ENCODE measurements at places on chromosomes 12 and 14.
A peak's percentile ranks its signal among the peaks of the same experiment; 100 is the strongest.

DNA sequence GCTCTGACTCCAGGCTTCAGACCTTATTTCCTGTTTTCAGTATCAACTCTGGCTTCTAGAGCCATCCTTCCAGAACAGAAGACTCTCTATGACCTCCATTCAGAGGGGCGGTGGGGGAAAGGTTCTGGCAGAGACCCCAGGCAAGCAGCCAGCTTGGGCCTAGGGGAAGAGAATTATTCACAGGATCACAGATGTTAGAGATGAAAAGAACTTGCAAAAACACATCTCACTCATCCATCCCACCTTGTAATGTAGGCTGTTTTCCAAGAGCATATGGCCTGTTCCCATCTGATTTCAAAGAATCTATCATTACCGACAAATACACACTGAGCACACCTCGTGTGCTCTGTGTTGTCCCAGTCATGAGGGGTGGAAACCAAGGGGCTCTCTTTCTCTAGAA, 131.9 kb downstream of the GRIN2B start:
- DNase-seq, result no peak

DNA sequence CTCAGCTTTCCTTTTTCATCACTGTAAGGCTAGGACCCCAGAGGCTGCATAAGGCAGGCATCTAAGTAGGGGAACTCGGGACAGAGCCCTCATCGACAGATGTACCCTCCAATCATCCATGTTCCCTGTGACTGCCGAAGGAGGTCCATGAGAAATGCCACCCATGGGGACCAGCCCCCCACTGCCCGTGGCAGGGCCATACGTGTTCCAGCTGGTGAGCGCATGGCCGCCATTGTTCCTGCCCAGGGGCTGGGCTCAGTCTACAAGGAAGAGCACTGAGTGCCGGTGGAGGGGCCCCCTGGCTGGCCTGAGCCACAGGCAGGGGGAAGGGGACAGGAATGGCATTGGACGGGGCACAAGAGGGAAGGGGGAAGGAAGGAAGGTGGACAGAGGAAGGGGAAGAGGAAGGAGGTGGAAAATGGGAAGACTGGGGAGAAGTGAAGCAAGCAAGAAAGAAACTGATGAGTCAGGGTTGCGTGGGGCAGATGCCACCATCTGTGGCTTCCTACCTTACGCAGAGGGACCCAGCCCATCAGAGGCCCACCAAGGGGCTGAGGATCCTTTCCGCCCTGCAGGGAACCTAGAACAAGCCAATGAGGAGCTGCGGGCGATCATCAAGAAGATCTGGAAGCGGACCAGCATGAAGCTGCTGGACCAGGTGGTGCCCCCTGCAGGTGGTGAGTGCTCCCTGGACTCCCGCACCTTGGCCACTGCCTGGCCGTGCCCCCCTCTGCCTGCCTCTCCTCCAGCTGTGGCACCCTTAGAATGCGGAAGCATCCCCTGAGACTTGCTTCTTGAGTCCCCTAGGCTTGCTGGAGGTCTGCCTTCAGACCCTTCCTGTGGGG, 120.6 kb upstream of the FKBP4 start:
- no peak for DNase-seq

GRCh38 chr12:69908203-69908602, 83.2 kb downstream of the MYRFL start:
- no peak for DNase-seq

GRCh38 chr14:20601522-20601921, 10.3 kb upstream of the RNASE12 start:
- no peak for DNase-seq

GRCh38 chr12:92398565-92399309, 253.1 kb upstream of the BTG1 start:
- DNase-seq, result no peak

GRCh38 chr12:24838531-24838950, 110.4 kb downstream of the BCAT1 start:
- DNase-seq, result no peak

DNA sequence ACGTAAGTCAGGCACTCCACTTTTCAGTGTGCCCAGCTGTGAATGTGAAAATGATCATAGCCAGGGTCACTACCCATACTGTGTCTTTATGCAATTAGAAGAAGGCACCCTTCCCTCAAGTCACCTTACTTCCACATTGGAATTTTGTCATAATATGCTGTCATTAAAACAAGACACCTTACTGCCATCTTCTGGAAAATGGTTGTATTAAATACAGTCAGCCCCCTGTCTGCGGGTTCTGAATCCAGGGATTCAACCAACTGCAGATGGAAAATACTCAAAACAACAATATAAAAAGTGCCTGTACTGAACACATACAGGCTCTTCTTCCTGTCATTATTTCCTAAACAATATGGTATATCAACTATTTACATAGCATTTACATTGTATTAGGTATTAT, 70.2 kb upstream of the TBX5 start:
- no peak for DNase-seq

DNA sequence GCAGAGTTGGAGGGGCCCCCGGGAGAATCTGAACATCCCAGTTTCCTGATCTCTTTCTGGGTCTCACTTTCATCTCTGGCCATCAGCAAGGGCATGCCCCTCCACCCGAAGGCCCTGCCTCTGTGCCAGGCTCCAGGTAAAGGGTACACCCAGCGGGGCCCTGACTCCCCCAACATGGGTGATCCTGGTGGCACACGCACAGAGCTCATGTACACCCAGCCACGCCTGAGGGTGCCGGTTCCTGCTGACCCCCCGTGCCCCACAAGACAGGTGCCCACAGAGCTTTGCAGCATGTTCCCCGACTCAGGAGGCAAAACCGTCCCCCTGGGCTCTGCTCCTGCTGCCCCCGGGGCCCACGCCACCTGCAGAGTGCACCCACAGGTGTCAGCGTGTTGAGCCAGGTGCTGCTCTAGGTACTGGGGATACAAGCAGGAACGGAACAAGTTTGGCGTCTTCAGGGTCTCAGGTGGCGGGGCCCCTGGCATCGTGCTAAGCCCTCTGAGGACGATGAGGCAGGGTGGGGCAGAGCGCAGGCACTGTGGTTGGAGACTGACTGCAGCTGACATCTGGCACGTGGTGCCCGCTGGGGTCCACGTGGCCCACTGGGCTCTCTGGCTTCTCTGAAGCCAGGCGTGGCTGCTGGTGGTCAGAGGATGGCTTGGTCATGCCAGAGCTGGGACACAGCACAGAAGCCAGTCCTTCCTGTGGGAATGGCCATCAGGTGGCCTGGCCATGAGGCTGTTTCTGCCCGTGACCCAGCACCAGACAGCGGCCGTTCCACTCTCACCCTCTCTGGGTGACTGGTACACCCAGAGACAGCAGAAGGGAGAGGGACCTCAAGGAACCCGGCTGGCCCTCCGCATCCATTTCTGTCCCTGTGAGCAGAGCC, 13.8 kb downstream of the BAG5 start:
- DNase-seq, result no peak

- DNase-seq, result no peak
Measured at GRCh38 chr14:38404616-38405015, 148.7 kb upstream of the CLEC14A start.

DNA sequence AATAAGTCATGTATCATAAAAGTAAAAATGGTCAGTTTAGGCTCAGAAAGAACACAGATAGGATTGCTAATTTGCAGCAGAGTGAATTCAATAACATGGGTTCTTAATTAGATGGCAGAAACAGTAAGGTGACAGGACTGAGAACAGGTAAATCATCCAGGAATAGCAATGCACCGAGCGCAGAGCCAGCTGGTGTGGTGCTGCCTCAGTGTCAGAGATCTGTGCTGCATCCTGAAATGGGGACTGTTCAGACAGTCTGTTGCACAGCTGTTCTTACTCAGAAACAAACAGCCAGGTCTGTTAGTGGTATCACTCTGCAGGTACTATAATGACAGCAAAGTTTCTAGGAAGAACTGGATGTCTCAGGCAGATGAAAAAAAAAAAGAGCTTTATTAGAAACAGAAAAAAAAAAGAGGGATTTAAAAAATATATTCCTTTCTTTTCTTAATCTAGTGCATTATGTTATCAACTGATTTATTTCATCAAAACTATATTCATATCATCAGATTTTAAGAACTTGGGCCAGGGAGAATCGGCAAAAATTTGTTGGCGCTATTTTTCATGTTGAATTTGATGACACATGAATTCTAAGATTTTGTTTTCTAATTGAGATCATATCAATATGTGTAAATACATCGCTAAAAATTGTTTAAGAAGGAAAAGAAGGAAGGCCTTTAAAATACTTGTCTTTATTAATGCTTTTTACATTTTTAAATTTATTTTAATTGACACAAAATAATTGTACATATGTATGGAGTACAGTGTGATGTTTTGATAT, 501.8 kb downstream of the PRKD1 start:
- DNase-seq, result no peak

DNA sequence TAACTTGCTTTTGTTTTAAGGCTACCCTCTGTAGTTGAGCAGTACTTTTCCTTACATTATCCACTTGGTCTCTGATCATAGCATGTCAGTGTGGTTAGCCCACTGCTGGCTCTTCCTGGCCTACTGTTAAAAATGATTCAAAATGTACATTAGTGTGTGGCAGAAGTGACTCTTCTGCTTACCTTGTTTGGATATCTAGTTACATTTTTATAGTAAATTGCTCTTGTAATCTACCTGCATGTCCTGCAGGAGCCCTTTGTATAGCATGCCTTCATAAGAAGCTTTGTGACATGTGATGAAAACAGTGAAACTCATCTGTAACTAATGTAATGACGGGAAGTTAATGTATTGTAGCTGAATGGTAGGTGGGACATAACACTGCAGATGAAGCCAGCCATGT, 8.1 kb downstream of the SPATS2 start:
- DNase-seq, result no peak

- no peak for DNase-seq
Measured at GRCh38 chr12:52120951-52121823, 41.7 kb downstream of the SMIM41 start.

- no peak for DNase-seq
Measured at GRCh38 chr12:19236656-19237055, 107.1 kb downstream of the PLEKHA5 start.

- peak; percentile 23 for DNase-seq
Measured at GRCh38 chr12:111753144-111753881, 13.4 kb upstream of the ALDH2 start.

DNA sequence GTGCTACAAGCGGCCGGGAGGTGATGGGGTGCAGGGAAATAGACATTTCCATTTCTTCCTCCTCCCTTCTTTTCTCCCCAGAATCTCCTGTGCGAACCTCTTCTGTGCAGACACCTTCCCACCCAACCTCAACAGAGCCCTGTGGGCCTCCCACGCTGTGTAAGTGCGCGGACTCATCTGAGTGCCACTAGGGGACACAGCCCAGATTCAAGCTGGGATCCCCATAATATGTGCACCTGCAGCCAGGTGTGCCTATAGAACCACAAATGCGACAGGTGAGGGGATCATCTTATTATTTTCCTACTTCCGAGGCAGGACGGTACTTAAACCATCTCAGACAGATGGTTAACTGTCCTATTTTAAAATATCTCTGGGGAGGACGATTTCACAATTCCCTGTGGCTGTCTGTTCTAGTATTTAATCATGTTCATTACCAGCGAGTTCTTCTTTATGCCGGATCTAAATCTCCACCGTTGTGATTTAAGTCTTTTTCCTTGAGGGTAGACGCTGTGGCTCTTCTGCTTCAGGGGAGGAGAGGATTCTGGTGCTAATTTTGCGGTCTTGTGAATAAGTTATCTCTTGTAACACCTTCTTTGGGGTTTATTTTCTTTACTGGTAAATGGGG, 17.2 kb upstream of the CACNA1C start:
- no peak for DNase-seq

- DNase-seq, result no peak
Measured at GRCh38 chr12:64781280-64782190, 22.3 kb upstream of the GNS start.

GRCh38 chr12:10136637-10137205, 6.7 kb upstream of the CLEC7A start:
- no peak for DNase-seq

GRCh38 chr12:3454780-3455179, 36.2 kb upstream of the PRMT8 start:
- DNase-seq, result no peak

DNA sequence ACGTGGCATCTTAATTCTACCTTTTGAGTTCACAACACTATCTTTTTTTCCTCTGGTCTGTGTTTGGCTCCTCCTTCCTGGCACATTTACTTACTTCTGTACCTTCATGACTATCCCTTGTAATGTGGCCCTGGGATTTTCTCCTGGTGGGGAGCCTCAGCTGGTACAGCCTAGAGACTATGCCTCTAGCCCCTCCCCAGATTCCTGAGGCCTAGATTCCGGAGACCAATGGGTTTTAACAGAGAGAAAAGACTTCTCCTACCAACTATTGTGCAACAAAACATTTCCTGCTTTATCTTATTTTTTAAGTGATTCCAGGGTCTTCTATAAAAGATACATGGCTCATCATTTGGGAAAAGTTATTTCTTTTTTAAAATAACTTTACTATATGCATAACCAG, 216.2 kb upstream of the KRR1 start:
- no peak for DNase-seq

GRCh38 chr12:57535764-57536596, 11.0 kb downstream of the DCTN2 start:
- no peak for DNase-seq

DNA sequence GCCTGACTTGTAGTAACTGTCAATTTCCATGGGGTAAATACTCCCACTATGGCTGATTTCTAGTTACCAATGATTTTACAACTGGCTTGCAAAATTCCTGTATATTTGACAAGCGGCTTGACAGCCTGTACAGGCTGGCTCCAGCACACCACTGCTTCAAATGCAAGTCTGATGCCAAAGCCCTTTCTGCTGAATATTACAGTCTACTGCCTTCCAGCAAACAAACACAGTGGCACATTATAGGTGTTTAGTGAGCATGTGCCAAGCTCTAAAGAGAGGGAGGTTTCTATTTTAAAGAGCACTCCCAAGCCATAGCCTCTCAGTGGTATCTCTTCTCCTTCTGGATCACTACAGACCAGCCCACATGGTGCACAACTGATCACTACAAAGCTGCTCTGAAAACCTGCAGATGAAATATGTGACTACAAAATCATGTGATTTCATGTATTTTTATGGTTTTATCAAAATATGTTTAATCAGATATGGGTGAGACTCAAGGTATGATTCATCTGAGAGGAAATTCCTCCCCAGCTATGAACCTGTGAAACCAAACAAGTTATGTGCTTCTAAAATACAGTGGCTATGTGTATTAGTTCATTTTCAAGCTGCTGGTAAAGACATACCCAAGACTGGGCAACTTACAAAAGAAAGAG, 101.5 kb downstream of the RPAP3 start:
- DNase-seq, result no peak

DNA sequence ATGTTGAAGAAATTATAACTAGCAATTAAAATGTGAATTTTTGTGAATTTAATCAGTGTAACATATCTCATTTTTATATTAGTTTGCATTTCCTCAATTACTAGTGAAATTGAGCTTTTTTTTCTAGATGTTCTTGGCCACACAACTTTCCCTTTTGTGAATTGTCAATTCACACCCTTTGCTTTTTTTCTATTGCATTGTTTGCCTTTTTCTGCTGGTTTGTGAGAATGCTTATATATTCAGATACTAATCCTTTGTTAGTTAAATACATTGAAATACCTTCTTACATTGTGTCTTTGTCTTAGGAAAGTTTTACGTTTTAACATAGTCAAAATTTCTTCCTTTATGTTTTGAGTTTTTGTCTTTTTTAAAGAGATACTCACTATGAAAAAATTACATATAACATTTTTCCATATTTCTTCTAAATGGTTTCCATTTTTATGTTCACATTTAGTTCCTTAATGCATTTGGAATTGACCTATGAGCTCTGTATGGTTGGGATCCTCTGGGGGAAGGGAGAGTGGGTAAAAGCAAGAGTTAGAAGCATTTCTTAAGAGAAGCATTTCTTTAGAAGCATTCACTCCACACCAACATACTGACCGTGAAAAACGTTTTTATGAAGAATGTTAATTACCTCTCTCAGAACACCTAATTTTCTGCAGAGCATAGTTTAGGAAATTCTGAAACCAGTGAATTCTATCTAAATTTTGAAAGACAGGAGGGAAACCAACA, 126.0 kb downstream of the CAPZA3 start:
- no peak for DNase-seq

Data from retinal pigment epithelial cell (primary cell).